ENCODE measurements at places on chromosomes 6 and 20. TPM values are rescaled to one million over a fixed set of nuclear protein-coding genes. Genes with fewer than 3 reads are reported as not detected.
A peak's percentile ranks its signal among the peaks of the same experiment; 100 is the strongest.

DNA sequence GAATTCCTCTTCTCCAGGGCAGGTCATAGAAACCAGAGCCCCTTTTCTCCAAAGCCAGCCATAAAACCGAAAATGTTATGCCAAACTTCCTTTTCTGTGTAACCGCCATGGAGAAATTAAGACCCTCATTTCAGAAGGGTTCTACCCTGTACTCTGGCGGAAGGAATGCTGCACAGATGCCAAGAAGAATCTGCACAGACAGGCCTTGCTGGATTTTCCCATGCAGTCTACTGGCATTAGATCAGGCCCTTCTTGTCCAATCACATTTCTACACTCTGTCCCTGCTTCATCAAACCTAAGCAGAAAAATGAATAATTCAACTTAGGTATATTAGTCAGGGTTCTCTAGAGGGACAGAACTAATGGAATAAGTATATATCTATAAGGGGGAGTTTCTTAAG is 43.2 kb upstream of the MC3R start:
- no peak for DNase-seq

Gene C20orf141
- polyA plus RNA-seq: not detected

GRCh38 chr6:124684621-124685020 is 277.6 kb upstream of the RNF217 start:
- no peak for DNase-seq

DNA sequence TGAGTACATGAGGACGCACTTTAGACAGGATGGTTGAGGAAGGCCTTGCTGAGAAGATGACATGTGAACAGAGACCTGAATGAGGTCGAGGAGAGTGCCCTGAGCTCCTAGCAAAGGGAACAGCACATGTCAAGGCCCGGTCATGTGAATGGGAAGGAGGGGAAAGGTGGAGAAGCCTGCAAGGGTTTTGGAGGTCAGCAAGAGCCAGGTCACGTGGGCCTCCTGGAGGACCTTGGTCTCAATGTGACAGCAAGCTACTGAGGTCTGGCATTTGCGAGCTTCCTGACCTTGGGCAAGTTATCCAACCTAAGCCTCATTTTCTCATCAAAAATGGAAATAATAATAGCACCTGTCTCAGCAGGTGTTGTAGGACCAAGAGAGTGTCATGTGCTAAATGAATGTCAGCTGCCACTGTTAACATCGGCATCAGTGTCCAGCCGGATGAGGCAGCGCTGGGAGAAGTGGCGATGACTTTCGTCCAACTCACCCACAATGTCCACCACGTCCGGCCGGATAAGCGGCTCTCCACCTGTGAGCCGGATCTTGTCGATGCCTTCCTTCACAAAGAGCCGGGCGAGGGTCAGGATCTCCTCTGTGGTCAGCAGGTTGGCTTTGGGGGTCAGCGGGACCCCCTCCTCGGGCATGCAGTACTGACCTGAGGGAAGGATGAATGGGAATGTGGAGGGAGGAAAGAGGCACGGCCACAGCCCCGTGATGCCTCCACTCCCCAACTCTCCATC is 8.9 kb downstream of the MOCS1 start:
- DNase-seq: no peak

DNA sequence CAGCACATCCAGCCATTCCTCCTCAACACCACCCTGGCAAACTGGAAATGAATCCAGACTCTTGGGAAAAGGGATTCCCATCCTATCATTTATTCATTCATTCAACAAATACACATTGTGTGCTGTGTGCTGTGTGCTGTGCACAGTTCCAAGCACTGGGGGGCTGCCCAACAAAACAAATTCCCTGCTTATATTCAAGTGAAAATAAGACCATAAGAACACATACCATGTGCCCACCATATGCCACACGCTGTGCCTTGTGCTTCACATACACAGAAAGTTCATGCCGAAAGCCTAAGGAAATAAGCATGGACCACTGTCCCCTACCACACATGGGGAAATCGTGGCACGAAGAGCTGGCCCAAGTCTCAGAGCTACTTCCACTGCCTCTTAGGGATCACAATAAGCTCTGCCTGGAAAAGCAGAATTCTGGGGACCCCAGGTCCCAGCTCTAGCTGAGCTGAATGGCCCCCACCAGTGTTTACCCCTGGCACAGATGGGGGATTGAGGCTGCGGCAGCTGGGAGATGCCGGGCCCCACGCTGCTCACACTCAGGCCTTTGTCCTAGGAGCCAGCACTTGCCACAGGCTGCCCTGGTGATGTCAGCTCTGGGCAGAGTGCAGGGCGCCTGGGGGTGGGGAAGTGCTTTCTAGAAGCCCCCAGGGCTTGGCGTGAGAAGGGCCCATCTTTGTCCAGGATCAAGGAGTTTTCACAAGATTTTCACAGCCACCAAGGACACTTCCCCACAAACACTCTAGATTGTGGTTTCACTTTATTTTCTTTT is 99.6 kb downstream of the PREX1 start:
- no peak for DNase-seq

DNA sequence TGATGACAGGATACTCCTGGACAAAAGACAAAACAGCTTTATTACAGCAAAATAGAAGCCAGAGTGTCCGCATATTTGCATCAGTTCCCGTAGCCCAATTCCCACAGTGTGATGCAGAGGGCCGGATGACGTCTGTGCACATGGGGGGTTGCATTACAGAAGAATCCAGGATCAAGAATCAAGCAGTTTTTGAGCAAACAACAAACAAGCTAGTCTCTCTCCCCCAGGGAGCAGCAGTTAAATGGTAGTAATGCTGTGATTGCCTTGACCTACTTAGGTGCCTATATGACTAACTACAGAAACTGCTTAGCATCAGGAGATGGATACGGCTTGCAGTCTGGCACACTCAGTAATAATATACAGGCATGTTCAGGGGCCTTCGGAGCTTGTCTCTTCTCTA is 3.2 kb upstream of the SDHAF4 start:
- no peak for DNase-seq

DNA sequence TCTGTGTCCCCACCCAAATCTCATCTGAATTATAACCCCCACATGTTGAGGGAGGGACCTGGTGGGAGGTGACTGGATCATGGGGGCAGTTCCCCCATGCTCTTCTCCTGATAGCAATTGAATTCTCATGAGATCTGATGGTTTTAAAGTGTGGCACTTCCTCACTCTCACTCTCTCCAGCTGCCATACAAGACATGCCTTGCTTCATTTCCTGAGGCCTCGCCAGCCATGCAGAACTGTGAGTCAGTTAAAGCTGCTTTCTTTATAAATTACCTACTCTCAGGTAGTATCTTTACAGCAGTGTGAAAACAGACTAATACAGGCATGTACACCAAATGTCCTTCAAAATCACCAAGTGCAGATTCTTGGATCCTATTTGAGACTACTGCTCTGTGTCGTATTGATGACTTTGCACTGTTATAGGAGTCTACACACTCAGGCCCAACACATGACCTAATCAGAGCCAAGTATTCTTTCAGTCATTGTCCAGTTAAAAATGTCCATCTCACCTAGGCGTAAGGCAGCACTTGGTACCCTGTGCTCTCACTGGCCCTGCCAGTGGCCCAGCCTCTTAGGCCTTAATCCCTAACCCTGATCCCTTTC is 52.8 kb upstream of the UST start:
- no peak for DNase-seq

- DNase-seq: no peak
Observed at GRCh38 chr6:126048635-126049034, 62.3 kb downstream of the TRMT11 start.

DNA sequence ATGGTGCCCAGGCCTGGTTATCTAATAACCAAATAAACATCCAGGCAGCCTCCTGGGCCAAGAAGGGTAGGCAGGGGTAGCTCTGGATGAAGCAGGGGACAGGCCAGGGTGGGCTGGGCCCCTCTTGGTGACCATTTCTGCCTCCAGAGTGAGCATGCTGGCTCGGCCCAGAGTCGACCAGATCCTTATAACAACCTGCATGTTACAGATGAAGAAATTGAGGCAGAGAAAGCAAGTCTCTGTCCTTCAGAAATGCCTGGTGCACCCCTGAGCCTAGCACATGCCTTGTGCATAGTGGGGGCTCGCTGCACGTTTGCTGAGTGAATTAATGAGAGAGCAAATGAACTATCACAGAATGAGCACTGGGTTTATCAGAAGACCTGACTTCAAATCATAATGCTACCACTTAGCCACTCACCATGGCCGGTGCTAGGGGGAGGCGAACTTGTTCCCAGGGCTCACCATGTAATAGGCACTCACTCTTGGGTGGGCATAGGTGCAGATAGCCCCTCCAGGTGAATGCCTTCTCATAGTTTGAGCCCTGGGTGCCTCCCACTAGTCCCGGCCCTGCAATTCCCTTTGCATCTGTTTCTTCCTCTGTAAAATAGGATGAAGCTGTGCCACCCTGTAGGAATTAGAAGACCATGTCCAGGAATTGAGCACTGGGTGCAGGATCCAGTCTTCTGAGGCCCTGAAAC is 3.8 kb upstream of the APCDD1L start:
- no peak for DNase-seq

DNA sequence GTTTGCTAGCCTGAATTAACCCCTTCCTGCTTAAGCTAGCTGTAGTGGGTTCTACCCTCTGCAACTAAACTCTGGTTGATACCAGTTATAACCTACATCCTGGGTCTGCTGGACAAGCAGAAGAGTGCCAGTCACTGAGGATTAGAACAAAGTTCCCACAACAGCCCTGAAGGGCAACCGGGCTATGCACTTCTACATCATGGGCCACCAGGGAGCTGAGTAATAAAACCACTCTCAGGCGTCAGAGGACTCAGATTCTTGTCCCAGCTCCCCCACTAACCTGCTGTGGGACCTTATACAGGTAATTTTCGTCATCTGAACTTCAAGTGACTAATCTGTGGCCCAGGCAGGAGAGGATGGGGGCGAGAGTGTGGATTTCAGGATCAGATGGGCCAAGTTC is 56.8 kb downstream of the EYA2 start:
- DNase-seq: no peak

GRCh38 chr6:119463081-119463626 is 113.6 kb upstream of the MAN1A1 start:
- DNase-seq: no peak

DNA sequence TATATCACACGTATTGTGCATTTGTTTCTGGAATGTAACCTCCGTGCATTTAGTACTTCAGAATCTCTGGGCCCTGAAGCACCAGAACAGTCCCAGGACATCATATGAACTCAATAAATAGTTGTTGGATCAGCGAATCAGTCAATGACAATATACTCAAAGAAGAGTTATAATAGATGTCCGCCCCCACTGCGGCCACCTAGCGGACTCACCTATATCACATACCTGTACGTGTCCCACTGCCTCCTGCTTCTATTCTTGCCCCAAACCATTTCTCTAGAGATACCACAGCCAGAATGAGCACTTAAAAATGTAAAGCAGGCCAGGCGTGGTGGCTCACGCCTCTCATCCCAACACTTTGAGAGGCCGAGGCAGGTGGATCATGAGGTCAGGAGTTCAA is 73.9 kb downstream of the DCDC2 start:
- DNase-seq: no peak

DNA sequence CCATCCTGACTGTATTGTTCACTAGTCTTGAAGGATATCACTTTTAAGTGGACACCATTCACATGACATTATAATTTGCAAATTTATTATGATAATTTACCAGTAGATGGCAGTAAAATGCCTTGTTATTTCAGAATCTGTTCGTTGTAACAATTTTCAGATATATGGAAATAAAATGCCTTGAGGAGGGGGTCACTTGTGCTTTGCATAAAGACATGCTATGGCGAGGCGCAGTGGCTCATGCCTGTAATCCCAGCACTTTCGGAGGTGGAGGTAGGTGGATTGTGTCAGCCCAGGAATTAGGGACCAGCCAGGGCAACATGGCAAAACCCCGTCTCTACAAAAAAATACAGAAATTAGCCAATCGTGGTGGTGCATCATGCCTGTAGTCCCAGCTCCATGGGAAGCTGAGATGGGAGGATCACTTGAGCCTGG is 9.0 kb upstream of the NCOA6 start:
- DNase-seq: peak; percentile 23

DNA sequence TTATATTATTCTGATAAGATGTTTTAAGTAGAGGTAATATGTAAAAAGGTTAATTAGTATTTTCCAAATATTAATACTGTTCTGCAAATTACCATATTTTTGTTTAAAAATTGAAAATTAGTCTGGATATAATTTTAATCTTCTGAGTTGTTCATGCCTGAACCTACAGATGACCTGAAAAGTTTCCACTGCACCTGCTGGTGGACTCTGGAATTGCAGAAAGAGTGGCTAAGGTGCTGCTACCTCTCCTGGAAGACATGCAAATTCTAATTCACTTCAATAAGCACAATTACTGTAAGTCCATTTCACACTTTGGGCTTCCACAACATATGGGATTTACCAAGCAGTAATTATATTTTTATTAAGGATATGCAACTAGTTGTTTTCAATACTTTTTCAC is 77.7 kb upstream of the OLIG3 start:
- DNase-seq: peak; percentile 15

Gene CPNE1
- 150 TPM for polyA plus RNA-seq

DNA sequence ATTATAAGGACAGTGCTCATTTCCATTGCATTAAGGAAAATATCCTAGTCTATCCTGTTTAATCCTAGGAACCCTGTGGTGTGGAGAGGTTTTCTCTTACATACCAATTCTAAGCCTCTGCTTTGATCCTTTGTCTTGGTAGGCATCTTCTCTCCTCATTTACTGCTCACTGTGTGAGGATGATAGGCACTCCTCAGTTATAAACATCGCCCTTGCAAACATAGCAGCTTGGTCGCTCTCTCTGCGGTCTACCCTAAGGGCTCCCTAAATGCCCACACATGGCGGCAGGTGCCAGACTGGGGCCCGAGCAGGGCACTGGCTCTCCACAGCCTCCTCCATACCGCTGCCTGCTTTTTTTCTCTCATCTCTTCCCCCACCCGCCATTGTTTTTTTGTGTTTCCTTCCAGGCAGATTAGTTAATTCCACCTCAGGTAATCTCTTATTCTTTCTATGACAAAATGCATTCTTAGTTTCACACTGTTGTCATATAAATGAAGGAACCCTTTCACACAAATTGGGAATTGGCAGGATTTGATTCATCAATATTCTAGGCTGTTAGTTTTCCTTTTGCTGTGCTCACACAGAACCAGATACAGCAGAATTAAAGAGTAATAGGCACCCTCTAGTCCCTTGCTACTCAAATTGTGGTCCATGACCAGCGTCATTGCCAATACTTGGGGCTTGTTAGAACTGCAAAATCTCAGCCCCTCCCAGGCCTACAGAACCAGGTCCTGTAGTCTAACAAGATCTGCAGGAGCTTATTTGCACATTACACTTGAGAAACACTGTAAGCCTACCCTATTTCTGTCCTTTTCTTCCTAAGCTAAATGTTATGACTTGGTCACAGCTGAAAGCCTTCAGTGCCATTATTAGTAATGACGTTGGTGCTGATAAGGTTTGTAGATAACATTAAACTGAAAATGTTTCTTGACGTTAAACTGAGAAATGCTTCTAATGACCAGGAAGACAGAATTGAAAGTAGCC is 36.3 kb downstream of the CARMIL1 start:
- no peak for DNase-seq

GRCh38 chr6:49636713-49637349 is at the start of gene RHAG:
RHAG (minus strand) TSS chr6:49636839; CDS start chr6:49636812, 27 bp downstream.
- no peak for DNase-seq

GRCh38 chr20:36275011-36275410 is 31.1 kb upstream of the DLGAP4 start:
- DNase-seq: no peak

DNA sequence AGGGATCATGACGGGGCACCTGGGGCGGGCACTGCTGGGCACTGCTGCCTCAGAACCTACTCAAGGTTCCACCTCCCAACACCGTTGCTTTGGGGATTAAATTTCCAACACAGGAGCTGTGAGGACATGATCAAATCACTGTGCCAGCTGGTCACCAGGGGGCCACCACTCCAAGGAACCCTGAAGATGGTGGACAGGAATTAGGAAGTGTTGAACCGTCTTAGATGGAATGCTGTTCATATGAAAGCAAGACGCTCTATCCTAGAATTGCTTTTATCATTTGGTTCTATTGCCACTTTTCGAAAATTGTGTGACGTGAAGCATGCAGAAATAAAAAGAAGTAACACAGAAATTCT is 140.3 kb downstream of the DLL1 start:
- DNase-seq: no peak

All from large intestine (tissue), 12 donors.